ENCODE measurements at places on chromosomes 6 and 20.

DNA sequence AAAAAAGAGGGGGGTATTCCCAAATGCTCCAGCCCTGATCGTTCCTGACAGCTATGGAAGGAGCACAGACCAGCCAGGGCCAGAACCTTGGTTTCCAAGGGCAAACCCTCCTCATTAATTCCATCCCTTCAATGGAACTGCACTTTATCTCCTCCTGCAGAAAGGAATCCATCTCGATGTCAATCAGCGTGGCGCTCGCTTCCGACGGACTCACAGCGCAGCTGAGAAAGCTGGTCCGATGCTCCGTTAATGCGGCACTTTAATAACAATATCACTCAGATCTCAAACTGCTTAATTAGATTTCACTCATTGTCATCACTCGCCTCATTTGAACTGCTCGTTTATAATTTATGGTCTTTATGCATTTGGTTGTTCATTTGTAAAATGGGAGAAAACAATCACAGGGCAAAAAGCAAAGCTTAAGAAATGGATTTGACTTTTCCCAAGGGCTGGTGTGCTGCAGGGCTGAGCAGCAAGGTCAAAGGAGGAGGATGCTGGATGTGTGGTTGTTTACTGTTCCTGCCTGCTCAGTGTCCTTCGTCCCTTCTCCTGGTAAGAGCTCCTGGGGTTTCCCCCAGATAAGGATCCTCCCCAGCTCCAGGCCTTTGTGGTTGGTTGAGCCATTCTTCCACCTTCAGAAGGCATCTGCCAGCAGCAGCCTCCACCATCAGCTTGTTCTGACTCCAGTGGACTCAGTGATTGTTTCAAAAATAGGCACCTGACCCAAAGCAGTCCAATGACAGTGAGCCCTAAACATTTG lies 152.7 kb downstream of the ANKRD60 start:
- DNase-seq = no peak

GRCh38 chr6:17871189-17871519 lies 116.3 kb downstream of the KIF13A start:
- no peak for DNase-seq

- no peak for DNase-seq
Observed at GRCh38 chr6:20915156-20915555, 380.9 kb downstream of the CDKAL1 start.

- no peak for DNase-seq
Observed at GRCh38 chr6:161496941-161497340, 223.1 kb upstream of the AGPAT4 start.

Measured in RPMI8226 (cell line).